ENCODE measurements at places on chromosomes 12 and 14. TPM values are rescaled to one million over a fixed set of nuclear protein-coding genes. Genes with fewer than 3 reads are reported as not detected.

GRCh38 chr14:99066378-99066777, 205.6 kb downstream of the BCL11B start:
- DNase-seq, result no peak

KRT81 gene
- total RNA-seq, result 0.84 TPM

IFNG-AS1 gene
- not detected for total RNA-seq

- no peak for DNase-seq
Measured at GRCh38 chr12:73106296-73106695, 834.1 kb downstream of the TRHDE start.

- no peak for DNase-seq
Measured at GRCh38 chr14:73143003-73143402, 6.7 kb downstream of the PSEN1 start.

Measured in HCT116 (cell line).